Fibroblast of the conjunctiva (primary cell): ENCODE measurements at places on chromosomes 4 and X.

DNA sequence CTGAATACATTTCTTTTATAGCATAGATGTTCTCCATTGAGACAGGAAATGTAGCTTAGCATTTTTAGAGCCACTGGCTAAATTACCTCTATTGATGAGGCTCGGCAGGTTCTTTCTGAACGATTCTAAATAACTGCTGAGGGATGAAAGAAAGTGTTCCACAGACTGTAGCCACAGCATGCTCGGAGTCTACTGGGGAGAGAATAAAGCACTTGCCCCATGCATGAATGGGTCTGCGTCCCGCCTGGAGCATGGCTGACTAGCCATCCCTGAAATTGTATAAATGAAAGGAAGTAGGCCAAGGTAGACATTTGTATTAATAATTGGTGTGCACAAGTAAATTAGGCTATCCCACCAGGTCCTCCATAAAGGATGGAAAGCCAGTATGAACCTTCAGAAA lies 269.8 kb downstream of the COL25A1 start:
- DNase-seq = no peak

- DNase-seq = no peak
Observed at GRCh38 chrX:35244796-35245508, 302.4 kb downstream of the FAM47B start.

DNA sequence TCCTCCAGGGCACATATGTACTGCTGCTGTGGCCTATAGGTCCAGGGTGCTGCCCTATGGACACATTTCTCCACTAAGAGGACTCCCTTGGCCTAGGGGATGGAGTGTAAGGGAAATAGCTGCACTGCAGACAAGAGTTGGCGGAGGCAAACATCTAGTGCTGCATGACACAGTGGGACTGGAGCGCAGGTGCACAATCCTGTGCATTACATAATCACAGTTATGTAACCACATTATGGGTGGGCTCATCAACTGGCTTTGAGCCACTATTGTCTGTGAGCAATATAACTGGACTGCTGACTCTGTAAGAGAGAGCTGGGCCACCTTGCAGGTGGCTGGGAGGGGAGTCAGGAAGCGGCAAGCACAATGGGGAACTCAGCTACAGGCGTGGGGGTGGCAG lies 3.2 kb upstream of the TIGD2 start:
- no peak for DNase-seq

DNA sequence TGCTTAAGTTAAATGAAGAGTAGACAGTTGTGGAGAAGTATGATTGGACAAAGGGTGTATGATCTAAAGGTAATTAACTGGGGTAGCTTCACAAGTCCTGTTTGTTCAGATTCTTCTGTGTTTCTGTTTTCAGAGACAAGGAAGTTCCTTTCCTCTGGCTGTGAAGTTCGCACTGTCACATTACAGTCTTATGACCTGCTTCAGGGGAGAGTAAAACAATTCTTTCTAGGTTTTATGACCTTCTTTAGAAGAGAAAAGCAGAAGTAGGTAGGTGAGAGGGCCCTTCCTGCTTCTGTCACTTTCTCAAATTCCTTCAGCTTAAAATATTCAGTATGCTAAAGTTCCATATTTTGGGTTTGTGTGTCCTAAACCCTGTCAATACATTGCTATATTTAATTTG lies 211.9 kb downstream of the SOX3 start:
- no peak for DNase-seq

- DNase-seq = no peak
Observed at GRCh38 chr4:176308441-176308840, 11.3 kb upstream of the SPCS3 start.

DNA sequence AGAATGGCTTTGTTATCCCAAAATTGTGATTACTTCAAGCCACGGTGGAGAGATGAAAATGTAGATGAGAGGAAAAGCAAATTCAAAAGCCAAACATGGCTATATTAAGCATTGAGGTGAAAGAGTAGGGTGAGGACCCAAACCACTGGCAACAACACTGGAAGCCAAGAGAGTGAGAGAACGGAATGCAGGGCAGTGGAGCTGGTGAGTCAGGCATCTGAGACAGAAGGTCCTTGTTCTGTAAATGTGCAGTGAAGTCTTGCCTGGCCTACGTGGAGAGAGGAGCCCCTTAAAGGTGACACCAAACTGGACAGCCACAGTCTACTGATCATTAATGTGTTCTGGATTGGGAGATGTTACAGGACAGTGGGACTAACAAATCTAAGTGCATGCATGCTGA lies 22.8 kb upstream of the SEC24B start:
- DNase-seq = no peak

DNA sequence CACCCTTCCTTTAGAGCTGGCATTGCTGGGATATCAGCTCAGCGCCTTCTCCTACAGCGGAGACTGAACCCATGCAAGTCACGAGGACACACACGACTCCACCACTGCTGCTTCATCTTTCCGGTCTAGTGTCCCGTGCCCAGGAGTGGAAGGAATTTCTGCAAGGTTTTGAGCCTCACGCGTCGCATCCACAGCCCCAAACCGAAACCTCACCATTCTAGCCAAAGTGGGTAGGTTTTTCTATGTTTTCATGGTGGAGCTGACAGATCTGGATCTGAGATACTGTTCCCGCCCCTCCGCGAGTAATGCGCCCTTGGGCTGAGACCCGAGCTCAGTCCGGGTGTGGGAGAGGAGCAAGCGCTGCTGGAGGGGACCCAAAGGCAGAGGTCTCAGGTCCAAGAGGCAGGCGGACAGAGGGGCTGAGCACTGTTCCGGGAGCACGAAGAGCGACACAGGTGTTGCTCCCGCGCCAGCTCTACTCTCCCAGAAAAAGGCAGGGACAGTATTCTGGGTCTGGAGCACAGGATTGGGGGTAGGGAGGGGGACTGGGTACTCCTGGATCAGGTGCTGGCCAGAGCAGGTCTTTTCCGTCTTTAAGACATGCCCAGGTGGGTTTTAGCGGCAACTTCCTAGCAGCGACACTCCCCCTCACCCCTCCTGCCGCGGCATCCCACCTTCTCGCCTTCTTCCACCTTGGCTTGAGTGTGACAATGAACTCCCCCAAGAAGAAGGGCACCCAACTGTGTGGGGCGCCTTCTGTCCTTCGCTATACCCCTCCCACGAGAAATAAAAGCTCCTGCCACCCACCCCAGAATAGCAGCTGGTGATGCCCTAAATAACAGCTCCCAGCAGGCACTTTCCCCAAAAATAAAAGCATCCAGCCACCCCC lies 1.8 kb downstream of the EPHA5 start:
- no peak for DNase-seq
